ENCODE measurements at places on chromosomes 4 and X.

DNA sequence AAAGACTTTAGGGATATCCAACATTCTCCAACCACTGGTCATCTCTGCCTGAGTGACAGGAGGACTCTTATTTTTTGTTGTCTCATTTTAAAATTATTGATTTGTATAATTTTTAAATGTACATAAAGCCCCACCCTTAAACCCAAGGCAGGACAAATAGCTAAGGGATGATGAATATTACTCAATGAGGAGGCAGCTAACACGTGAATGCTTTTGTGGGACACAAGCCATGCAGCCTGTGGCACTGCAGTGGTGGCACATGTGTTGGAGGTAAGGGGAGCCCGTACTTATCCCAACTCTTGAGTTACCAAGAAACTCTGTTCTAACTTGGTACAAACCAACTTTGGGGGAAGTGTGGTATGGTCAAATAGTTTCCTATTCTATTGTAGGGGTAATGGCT lies 19.5 kb downstream of the MID1IP1 start:
- DNase-seq: no peak

DNA sequence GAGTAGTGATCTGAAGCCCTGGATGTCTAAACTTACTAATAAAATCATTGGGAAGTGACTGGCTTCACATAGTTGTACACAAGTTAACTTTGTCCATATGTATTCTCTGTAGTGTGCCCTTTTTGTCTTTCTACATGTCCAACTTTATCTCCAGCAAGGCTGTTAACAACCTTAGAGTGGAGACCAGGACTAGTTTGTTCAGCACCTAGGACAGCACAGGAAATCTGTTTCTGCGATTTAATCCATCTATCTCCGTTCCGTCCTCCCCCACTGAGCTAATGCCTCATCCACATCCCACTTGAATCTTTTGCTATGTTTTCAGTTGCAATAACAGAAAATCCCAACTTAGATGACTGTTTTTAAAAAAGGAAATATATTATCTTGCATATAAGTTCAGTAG lies 3.4 kb upstream of the ARR3 start:
- no peak for DNase-seq

DNA sequence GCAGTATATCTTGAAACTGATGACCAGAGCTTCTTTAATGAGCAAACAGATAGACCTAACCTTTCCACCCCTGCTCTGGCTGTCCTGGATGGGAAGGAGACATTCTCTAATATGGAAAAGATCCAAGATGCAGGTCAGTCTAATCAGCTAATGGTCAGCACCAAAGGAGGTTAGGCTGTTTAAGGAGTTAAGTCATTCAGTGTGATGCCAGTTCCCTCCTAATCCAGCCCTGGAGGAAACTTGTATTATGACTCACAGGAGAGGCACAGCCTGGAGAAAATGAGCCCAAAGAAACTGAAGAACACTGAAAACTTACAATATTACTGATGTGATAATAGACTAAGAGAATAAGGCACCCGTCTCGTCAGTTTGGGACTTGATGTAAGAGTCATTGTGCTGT lies 323.0 kb downstream of the HNRNPD start:
- no peak for DNase-seq

- no peak for DNase-seq
Measured at GRCh38 chrX:134658002-134658759, at the start of gene PLAC1. Gene PLAC1, minus strand, starts transcription at chrX:134658471. Its CDS starts 91,789 bp downstream, at chrX:134566682.

Data from RCC 7860 (cell line).